A172 (cell line): ENCODE measurements at places on chromosomes 11 and 22.
A peak's percentile ranks its signal among the peaks of the same experiment; 100 is the strongest.

- peak; percentile 5 for DNase-seq
Measured at GRCh38 chr11:105296806-105297205, 157.2 kb upstream of the CARD18 start.

- no peak for DNase-seq
Measured at GRCh38 chr11:27545946-27546345, 39.4 kb upstream of the LIN7C start.

- DNase-seq, result no peak
Measured at GRCh38 chr22:24184057-24184798, 2.9 kb downstream of the SUSD2 start.

DNA sequence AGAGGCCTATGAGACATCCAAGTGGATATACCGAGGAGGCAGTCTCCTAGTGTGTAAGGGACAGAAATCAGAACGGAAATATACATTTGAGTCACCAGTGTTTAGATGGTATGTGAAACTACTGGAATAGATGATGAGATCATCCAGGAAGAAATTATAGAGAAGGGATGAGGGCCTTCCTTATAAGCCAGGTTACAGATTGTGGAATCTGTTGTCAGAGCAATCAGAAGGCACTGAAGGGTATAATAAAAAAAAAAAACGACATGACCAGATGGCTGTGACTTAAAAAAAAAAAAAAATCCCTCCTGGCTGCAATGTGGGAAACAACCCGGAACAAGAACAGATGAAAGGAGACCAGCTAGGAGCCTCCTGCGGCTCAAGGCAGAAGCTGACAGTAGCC, 2.7 kb downstream of the MAJIN start:
- DNase-seq, result peak; percentile 57

- peak; percentile 67 for DNase-seq
Measured at GRCh38 chr22:30308518-30309230, 18.1 kb downstream of the TBC1D10A start.
